ENCODE measurements at places on chromosomes 2 and 18.

GRCh38 chr2:217360111-217360510, 500.2 kb upstream of the TNP1 start:
- no peak for DNase-seq

DNA sequence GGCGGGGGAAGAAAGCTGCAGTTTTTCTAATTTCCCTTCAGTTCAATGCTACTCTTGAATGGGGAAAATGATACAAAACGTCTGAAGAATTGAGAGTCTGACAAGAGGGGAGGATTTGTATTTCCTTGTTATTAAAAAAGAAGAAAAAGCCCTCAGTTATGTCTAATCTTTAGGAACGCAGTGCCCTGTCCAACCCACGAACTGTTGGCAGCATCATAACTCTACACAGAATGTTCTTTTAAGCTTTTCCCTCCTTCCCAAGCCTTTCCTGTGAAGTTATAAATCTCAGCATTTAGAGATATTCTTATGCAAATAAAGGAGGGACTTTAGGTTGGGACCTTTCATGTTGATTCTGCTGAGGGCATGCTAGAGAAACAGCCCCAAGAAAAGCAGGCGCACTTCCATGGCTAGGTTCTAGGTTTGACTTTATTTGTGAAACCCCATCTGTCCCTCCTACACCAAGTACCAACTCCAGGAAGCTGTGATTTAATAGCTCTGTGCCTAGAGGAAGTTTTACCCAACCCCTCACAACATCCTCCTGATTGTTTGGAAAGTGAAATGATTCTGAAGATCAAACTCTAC, 288.6 kb downstream of the SETBP1 start:
- no peak for DNase-seq

GRCh38 chr2:127177617-127178263, 42.4 kb downstream of the CYP27C1 start:
- no peak for DNase-seq

DNA sequence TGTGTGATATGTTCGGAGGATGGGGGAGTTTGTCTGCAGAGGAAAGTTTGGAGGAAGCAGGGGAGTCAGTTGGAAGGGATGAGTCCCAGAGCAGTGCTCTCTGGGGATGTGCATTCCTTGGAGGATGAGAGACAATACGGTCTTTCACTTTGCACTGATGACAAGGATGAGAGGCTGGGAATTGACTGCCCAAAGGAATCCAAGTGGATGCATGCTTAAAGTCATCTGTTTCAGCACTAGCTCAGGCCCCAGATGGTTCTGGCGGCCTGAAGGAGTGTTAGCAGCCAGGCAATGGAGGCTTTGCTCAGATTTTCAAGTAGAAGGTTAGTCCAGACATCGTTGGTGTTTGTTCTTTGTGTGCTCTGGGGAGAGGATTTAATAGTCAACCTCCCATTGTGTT, 100.2 kb downstream of the CRIM1 start:
- no peak for DNase-seq

DNA sequence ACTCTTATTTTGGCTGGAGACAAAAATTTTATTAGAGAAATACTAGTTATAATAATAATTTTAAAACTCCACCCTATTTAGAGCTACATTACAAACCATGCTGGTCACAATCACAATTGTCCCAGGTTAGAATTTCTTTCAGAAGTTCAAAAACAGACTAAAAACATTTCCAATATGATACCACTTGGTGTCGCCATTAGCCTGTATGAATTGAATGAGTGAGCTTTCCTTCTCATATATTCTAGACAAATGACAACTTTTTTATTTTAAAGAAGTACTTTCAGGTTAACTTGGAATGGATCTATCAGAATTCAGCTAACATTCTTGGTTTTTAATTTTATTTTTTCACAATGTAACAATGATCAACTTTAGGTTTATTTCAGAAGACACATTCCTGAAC, 48.0 kb downstream of the SERPINB8 start:
- no peak for DNase-seq

- peak; percentile 29 for DNase-seq
Measured at GRCh38 chr18:27599202-27599829, 414.2 kb upstream of the CHST9 start.

DNA sequence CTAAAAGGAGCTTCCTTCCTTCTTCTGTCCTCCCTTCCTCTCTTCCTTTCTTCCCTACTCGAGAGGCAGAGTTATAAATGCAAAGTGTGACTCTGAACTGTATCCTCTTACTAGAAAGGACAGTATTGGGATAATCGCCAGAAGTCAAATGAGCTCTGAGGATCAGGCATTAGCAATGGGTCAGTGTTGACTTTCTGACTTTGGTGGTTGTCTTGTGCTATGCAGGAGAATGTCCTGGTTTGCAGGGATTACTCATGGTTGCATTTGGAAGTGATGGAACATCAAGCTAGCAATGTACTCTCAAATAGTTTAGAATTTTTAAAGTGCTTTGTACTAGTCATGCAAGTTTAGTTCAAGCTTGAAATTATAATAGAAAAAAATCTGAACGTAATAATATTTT, 115.6 kb downstream of the TXNL1 start:
- no peak for DNase-seq

DNA sequence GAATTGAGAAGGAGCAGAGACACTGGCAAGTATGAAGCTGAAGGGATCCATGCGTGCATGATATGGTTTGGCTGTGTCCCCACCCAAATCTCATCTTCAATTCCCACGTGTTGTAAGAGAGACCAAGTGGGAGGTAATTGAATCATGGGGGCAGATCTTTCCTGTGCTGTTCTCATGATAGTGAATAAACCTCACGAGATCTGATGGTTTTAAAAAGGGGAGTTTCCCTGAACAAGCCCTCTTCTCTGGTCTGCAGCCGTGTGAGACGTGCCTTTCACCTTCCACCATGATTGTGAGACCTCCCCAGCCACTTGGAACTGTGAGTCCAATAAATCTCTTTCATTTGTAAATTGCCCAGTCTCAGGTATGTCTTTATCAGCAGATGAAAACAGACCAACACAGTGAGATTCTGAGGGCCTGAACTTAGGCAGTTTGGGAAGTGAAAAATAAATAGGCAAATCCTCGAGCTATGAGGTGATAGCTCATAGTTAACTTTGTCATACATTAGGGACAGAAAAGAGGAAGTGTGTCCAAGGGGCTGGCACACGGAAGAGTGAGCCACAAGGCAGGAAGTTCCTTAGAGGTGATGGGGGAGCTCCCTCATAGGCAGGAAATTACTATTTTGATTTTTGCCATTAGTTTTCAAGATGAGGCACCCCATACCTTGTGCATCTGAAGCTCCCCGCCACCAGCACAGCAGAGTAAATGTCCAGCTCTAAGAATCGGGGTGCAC, 658.8 kb upstream of the ID2 start:
- no peak for DNase-seq

GRCh38 chr2:1022178-1022577, 71.5 kb downstream of the SNTG2 start:
- DNase-seq: no peak

- DNase-seq: no peak
Measured at GRCh38 chr18:76967721-76968472, 145.5 kb downstream of the ZNF236 start.
